ENCODE measurements at places on chromosomes 1 and 21.

DNA sequence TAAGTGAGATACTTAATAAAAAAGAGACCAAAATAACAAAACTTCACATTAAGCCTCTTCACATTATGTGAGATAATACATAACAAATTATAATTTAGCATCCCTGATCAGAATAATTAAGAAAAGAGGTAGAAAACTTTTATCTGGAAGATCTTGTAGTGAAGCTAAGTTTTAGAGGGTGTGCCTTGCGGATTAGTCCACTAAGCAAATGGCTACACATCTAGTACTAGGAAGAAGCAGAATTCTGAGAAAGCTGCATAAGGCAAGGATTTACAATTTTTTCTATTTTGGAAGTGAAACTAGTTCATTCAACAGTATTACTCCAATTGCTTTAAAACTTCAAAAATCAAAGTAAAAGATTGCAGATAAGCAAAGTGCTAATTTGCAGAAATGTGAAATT lies 3.5 kb downstream of the YOD1 start:
- no peak for DNase-seq

DNA sequence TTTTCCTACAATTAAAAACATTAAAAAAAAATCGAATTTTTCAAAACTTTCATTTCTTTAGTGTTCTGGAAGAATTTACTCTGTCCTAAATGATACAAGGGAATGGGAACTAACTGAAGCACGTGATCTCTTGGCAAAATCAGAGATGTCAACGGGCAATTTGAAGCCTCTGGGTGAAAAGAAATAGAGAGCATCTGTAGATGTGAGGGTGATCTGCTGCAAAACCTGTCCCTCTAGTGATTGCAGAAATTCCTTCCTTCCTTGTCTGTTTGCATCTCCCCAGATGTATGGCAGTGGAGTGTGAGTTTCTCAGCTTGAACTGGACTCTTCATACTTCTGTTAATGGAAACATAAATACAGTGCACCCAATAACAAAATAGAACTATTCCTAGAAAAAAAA lies 100.5 kb upstream of the S1PR1 start:
- no peak for DNase-seq

- no peak for DNase-seq
Observed at GRCh38 chr1:234629026-234629425, 19.0 kb upstream of the IRF2BP2 start.

DNA sequence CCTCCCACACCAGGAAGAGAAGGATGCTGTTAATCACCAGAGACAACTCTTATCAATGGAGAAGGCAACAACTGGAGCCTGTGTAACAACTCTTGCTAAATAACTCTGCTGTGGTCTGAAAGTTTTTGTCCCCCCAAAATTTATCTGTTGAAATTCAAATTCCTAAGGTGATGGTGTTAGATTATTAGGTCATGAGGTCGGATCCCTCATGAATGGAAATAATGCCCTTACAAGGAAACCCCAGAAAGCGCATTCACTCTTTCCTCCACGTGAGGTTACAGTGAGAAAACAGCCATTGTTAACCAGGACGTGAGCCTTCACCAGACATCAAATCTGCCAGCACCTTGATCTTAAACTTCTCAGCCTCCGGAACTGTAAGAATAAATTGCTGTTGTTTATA lies 141.9 kb upstream of the CXADR start:
- DNase-seq = no peak

GRCh38 chr1:223363057-223363855 lies 720 bp downstream of the SUSD4 start:
- DNase-seq = no peak

DNA sequence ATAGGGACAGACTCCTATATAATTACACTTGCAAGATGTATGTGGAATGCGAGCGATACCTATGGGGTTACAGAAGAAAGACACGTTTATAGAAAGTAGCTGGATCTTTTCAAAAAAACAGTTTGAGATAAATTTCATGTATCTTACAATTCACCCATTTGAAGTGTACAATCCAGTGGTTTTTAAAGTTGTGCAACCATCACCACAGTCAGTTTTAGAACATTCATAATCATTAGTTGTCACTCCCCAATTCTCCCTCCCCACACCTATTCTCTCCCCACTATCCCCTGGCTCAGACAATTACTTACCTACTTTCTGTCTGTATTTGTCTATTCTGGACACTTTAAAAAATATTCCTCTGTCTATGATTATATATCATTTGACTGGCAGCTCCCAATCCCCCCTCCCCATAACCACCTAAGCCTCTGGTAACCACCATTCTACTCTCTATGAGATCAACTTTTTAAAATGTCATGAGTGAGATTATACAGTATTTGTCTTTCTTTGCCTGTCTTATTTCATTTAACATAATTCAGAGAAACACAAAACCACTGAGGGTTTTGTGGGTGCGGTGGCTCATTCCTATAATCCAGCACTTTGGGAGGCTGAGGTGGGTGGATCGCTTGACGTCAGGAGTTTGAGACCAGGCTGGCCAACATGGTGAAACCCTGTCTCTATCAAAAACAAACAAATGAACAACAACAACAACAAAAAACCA lies 39.1 kb downstream of the MRPS6 start:
- DNase-seq = no peak

DNA sequence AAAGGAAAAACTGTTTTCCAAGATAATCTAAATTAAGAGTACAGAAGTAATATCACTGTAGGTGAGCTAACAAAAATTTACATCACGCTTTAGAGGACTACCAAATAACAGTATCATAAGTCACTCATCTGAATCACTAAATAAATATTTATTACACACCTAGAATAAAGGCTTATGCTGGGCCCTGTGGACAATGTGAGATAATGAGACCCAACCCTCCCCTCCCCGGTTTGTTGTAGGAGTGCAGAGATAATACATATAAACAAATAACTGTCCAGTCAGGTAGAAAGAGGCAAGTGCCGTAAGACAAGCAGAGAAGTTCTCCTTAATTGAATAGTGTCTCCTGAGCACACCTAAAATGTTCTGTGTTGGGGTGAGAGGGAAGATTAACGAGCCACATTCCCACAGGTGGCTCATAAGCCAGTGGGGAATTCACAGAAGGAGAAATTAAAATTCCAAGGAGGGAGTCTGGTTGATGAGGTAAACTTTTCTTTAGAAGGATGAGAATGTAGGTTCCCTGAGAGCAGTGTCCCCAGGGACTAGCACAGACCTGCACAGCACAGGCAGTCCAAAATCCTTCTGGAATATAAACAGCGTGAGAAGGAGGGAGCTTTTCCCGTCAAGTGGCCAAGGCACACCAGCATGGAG lies 241.4 kb downstream of the NFIA start:
- no peak for DNase-seq

DNA sequence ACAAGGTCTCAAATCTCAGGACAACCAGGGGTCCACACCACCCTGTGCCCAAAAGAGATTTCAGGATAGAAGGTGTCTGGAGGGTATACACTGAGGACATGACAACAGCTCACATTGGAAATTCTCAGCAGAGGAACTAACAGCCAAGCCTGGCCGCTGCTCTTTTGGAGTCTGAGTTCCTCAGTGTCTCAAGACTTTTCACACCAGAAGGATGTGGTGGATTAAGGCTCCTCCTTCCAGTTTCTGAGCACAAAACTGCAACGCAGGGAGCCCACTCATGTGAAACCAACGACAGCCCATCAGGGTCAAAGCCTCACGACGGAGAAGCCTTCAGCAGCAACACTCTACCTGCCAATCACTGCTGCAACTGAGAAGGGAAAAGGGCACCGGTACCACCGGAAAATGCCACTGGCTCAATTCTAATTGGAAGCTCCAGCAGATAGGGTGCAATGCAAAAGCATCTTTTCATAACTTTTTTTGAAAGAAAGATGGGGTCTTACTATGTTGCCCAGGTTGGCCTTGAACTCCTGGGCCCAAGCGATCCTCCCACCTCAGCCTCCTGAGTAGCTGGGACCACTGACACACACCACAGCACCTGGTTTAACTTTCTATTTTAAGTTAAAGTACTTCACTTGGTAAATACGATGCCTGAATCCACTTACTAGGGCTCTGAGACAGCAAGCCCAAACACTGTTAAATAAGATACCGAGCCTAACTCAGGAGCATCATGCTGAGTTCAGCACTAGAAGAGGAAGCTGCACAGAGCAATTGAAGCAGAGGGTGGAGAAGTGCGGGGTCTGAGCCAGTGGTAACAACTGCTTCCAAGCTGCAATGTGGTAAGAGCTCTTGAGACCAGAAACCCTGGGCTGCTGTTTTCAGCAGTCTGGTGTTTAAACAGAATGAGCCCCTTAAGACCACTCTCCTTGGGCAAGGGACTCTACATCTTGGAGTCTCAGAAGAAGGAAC lies 7.8 kb downstream of the CAPZB start:
- DNase-seq = no peak

GRCh38 chr1:43763497-43763973 lies 56.2 kb downstream of the ST3GAL3 start:
- peak; percentile 10 for DNase-seq

DNA sequence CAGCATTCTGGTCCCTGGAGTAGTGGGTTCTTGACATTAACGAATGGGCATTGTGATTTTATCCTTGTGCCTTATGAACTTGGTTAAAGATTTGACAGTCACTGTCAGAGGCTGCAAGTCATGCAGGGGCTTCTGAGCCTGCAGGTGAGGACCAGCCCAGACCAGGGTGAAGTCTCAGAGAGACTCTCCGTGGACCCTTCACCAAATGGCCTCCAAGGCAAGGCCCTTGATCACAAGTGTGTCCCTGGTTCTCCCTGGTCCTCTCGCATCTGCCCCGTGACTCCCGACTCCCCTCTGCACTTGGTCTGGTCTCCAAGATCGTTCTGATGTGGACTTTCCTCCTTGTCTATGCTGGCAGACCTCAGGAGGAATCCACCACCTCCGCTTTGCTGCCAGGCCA lies 476.5 kb upstream of the VAMP3 start:
- no peak for DNase-seq

DNA sequence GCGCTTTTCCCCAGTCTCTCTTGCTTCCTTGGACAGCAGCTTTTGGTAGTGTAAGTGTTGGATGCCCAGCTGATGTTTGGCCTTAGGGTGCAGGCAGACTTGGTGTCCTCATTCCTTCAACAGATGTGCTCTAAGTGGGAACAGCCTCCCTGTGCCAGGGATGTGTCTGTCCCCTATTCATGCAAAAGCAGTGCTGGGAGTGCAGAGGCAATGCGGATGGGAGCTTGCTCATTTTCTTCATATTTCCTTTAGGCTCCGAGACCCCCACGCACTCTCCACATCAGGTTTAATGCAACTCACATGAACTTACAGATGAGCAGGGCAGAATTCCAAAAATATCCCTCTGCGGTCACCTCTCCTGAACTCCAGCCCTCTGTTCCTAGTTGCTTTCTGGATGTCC lies 96.1 kb downstream of the IER5 start:
- no peak for DNase-seq

DNA sequence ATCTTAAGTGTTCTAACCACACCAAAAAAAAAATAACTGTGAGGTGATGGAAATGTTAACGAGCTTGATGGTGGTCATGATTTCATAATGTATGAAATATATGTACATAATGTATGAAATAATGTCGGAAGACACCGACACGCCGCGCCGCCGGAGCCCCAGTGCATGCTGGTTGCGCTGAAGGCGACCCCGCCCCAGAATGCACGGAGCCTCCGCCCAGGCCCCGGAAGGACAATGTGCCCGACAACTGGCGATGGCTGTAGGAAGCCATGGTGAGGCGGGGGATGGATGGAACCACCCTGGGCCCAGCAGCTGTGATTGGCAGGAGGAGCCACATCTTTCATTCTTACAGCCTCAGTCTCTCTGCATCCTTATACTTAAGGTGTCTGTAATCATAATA lies 7.4 kb downstream of the OR2T10 start:
- DNase-seq = no peak

GRCh38 chr1:200081969-200082245 lies 54.4 kb downstream of the NR5A2 start:
- DNase-seq = no peak

DNA sequence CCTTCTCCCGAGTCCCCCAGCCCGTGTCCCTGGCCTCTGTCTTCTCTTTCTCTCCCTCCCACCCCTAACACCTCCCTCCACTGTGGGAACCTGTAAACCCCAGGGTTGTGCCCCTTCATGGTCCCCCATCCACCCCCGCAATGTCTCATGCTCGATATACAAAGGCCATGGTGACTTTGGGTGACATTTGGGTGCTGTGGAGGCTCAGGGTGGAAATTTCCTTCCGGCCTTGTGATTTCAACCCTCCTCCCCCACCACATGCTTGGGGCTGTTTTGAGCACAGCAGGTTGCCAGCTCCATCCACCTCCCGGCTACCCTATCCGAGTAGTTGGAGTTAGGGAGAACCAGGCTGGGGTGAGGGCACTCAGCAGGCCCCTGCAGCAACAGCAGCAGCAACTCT lies 25.7 kb upstream of the VPS13D start:
- DNase-seq = no peak

GRCh38 chr1:247212012-247212411 lies 40.2 kb upstream of the ZNF124 start:
- DNase-seq = no peak

- no peak for DNase-seq
Observed at GRCh38 chr1:175413367-175413766, 220.8 kb upstream of the KIAA0040 start.

DNA sequence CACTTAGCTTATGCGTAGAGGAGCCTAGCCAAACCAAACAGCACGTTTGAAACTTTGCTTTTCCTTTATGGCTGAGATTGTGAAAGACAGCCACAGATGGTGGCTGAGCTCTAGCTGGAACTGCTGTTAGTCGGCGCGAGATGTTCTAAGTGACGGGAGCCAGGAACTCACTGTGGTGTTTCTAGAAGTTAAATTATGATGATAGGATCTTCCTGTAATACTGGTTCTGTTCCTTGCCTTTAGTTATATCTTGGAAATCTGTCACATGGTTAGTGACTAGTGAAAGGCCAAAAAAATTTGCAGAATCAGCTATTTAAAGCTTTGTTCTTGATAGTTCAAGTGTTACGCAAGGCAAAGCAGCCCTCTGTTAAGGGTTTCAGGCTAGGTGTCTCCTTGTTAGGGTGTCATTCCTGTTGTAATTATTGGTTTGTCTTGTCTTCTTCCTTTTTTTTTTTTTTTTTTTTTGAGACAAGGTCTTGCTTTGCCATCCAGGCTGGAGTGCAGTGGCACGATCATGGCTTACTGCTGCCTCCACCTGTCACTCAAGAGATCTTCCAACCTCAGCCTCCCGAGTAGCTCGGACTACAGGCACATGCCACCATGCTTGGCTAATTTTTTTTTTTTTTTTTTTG lies 22.6 kb downstream of the AK4 start:
- no peak for DNase-seq

Measured in activated CD4-positive, alpha-beta T cell treated with anti-CD3 and anti-CD28 coated beads for 1 hour (primary cell).